ENCODE measurements at places on chromosomes 12 and 14.

- peak; percentile 93 for DNase-seq
Observed at GRCh38 chr12:64618953-64619590, 8.8 kb downstream of the RASSF3 start.

- DNase-seq = no peak
Observed at GRCh38 chr12:53212931-53213330, 5.9 kb upstream of the ITGB7 start.

DNA sequence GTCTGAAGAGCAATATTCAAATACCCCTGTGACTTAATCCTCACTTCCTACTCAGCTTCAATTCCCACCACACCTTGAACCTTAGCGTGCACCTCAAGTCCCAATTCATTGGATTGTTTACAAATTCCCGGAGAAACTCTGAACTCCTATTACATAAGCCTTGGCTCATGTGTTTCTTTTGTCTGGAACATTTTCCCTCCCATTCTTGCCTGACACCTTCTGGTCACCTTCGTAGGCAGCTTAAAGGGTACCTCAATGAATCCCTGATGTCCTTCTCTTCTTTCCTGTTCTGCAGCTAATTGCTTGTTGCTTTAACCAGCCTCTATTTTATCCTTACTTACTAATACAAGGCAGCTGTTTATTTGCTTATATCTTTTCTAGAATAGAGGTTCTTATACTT, 85.0 kb upstream of the SEL1L start:
- DNase-seq = no peak

DNA sequence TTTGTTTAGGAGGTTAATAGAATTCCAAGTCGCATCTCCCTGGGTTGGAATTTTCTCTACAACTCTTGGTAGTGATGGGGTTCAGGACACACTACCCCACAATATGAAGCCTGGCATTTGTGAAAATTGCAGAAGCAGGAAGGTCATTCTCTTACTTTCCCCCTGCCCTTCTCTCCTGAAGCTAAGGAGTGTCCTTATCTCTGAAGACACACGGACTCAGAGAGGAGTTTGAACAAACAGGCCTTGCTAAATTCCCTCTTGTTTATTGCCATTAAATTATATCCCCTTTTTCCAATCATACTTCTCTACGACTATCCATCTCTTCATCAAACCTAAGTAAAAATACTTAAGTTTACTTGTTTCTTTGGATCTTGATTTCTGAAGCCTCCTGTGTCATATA, 443.0 kb downstream of the RAD51B start:
- DNase-seq = no peak

- no peak for DNase-seq
Observed at GRCh38 chr12:91931111-91931510, 214.5 kb downstream of the BTG1 start.

DNA sequence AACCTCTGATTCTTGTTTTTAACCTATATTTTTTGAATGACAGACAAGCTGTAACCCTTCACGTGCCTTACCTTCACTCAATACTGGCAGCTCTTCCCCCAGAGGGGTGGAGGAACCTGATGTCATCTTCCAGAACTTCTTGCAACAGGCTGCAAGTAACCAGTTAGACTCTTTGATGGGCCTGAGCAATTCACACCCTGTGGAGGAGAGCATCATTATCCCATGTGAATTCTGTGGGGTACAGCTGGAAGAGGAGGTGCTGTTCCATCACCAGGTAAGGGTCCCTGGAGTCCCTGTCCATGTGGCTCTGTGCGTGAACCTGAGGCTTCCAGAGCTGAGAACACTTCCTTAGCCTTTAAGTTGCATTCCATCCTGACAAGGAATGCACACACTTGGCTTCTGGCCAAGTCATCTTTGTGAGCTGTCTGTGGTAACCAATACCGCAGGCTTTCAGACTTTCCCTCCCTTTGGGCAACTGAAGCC, 22.7 kb downstream of the TRAFD1 start:
- no peak for DNase-seq

- no peak for DNase-seq
Observed at GRCh38 chr12:52522346-52523011, 2.3 kb upstream of the KRT5 start.

DNA sequence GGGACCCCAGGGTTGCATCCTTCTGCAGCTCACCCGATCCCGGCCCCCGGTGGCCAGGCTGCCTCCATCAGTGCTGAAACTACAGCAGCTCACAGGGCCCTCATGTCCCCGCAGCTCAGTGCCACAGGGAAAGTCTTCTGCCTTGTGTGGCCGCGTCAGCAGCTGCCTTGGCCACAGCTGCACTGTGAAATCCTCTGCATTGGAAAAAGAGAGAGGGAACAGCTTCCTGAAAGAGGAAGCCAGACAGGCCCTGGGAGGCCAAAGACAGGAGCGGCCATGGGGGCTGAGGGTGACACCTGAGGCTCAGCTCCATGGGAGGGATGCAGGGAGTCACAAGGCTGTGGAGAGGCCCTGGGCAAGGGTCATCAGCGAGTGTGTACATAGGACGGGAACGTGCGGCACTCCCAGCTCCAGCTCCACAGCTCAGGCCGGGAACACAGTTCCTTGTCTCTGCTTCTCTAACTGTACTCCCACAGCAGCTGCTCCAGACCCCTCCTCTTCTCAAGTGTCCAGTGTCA, 32.7 kb downstream of the PARP2 start:
- DNase-seq = no peak

DNA sequence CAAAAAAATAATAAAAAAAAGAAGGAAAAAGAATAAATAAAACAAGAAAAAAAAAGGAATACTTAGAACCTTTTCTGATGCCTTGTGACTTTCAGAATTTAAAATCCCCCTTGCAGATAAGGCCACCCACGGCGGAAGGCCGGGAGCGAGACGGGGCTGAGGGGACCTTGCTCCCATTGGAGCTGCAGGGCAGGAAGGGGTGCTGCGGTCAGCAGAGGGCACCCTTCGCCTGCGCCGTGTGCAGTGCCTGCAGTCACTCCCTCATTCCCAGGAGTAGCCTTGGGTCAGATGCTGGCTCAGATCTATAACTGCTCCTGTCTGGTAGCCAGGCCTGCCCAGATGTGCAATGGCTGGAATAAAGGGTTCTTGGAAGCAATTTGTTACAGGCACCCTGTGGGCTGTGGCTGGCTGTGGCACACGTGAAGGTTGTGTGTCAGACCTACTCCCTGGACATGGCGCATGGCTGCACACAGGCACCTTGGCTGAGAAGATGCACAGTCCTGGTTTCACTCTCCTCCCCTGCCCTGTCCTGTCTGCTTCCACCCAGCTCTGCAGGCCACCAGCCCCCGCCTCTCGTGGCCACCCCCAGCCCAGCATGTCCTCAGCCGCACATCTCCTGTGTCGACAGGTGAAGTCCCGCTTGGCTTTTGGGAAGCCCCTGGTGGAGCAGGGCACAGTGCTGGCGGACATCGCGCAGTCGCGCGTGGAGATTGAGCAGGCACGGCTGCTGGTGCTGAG, 13.4 kb upstream of the ALDH2 start:
- DNase-seq = peak; percentile 61

GRCh38 chr12:95836630-95837239, 22.0 kb upstream of the SNRPF start:
- DNase-seq = no peak

- DNase-seq = no peak
Observed at GRCh38 chr12:131831635-131832041, 3.4 kb downstream of the MMP17 start.

DNA sequence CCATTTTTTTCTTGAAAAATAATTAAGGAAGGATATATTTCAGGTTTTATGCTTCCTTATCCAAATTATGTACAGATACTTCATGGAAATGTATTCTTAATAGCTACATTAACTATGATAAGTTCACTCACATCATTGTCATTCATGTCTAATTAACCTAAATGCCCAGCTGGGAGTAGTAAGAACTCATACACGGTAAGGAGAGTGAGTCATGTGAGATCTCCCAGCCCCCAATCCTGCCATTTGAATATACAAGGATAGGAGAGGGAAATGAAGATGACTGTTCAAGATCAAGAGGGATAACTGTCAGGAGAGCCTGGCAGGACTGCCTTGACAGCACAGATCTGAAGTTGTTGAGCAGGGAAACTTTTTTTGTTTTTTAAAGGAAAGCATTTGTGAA, 343.4 kb upstream of the USP15 start:
- no peak for DNase-seq

DNA sequence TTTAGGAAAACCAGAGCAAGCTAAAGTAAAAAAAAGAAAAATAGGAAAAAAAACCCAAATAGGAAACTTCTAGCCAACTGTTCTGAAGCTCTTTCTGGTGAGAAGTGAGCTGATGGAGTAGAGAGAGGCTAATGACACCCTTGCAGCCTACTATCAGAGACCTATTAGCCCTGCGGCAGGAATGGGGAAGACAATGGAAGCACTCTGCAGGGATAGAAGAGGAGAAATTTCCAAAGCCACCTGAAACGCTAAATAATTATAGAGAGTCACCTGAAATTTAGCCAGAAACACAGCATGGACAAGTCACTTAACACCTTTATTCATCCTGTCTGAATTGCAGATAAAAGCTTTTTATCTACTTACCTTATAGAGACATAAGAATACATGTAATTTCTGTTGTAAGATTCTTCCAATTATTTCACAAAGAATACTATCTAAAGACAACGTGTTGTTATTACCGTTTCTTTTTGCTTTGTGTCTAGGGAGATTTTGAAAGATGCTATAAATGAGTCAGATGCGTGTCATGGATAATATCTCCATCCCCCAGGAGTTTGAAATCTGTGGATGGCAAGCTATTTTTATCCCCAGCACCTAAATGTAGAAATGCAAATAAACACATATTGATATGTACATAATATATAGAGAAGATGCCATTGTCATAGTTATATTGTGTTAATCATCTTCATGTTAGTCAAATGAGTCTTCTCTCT, 138.6 kb downstream of the TPH2 start:
- DNase-seq = no peak

DNA sequence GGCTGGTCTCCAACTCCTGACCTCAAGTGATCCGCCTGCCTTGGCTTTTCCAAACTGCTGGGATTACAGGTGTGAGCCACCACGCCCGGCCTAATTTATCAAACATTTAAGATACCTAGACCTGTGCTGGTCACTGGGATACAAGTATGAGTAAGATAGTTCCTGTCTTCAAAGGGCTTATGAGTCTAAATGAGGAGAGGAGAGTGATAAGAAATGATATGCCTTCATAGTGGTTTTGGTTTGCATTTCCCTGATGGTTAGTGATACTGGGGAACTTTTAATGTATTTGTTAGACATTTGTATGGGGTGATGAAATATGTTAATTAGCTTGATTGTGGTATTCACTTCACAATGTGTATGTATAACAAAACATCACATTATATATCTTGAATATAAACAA, 21.2 kb downstream of the TMED10 start:
- DNase-seq = no peak

DNA sequence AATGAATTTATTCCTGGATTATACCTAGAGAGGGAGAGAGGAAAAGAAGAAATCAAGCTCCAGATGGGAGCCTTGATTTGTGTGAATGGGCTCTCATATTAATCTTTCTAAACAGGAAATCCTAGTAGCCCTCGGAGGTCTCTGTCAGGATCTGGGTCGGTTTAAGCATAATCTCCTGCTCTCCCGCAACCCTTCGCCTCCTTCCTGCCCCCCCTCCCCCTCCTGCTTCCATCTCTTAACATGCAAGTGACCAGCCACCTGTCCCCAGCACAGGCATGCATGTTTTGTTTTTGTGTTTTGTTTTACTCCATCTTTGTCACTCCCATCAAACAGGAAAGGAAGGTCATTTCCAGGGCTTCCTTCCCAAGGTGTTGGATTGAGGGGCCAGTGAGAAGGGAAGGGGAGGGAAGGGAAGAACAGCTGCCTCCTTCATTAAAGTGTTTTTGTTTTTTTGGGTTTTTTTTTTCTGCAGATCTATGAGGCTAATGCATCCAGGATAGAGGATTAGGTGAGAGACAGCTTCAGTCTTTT, 4.8 kb upstream of the KCNA5 start:
- no peak for DNase-seq

GRCh38 chr12:51270951-51271518, 820 bp upstream of the SMAGP start:
- no peak for DNase-seq

DNA sequence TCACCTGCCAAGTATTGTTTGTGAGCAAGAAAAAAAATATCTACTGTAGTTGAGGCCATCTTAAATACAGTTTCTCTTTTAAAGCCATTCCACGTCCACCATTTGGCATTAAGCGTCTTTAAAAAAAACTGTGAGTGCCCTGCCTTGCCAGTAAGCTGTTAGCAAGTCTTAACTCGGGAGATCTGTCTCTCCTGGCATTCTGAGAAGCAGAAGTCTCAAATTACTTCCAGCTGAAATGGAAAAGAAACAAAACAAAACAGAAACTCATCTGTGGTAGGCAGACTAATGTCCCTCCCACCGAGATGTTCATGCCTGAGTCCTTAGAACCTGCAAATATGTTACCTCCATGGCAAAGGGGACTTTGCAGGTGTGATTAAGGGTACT, 126.2 kb downstream of the CRADD start:
- DNase-seq = no peak

DNA sequence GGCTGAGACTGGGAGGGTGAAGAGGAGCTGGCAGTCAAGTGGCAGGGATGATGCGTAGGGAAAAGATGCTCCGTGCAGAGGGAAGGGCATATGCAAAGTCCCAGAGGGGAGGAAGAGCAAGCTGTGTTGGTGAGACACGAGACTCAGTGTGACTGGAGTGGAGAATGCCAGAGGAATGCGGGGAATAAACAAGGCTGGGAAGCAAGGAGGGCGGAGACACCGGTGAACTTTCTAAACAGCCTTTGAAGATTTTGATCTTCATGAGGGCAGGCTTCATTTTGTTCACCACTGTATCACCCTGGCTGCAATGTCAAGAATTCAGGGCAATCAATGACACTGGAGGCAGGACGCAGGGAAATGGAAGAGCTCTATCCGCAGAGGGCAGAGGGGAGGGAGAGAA, 535.8 kb downstream of the FUT8 start:
- DNase-seq = no peak

- no peak for DNase-seq
Observed at GRCh38 chr14:49220492-49220891, 365.7 kb downstream of the RPS29 start.

DNA sequence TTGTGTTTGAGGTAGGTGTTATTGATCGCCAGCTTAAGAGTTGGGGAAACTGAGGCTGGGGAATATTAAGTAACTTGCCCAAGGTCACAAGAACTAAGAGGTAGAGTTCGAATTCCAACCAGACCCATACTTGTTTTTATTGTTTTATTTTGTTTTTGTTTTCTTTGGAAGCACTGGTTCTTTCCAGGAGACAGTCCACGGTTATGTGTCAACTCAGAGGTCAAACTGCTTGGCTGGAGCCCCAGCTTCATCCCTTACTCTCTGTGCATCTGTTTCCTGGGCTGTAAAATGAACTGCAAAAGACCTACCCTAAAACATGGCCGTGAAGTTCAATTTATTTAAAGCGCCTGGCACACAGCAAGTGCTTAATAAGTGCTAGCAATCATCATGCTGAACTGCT, 74.4 kb upstream of the MAP1LC3B2 start:
- no peak for DNase-seq

DNA sequence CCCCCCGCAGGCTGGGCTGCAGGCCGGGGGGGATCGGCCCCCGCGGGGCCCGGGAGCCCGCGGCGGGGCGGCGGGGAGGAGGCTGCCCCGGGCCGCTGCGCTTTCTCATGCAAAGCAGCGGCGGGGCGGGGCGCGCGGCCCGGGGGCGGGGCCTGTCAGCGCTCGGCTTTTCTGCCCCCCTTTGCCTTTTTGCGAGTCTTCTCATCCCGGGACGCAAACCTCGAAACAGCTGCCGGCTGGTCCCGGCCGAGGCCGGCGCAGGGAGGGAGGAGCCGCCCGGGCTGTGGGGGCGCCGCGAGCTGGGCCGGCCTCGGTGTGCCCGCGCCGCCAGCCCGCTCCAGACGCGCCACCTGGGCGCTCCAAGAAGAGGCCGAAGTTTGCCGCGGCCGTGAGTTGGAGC, at the start of gene FZD10:
TSS of gene FZD10 (plus strand) at position 198 of the 400 bp plus-strand sequence. CDS start 479 bp downstream, outside the sequence.
- no peak for DNase-seq

- no peak for DNase-seq
Observed at GRCh38 chr12:26576266-26576665, 256.7 kb downstream of the ITPR2 start.
